ENCODE measurements at places on chromosomes 6 and 20.

- no peak for DNase-seq
These were observed 63.1 kb downstream of the GMPR start for GRCh38 chr6:16301511-16301910.

DNA sequence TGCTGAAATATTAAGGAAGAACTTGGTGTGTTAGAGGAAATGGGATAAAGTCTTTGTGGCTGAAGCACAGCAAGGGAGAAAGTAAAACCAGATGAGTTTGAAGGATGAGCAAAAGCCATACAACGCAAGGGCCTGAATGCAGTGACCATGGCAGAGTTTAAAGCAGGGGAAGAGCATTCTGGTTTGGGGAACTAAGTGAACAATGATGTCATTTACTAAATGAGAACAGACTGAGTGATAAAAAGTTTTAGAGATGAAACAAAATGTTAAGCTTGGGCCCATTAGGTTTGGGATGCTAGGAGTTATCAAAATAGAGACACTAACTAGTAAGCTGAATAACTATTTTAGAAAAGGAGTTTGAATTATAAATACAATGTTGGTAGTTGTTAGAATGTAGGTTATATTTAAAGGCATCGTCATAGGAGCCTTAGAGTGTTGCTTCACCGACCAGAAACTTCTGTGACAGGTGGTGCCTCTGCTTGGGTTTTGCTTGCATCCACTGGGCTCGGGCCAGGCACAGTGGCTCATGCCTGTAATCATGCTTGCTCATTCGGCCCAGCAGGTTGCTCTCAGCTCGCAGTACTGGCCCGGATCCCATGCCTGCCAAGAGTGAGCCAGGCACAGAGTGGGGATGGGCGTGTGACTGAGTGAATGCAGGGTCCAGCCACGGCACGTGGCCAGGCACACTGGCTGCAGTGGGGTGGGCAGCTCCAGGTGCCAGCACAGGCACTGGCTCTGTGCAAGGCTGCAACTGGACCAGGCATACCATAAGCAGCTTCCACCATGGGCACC, 37.4 kb upstream of the OPRM1 start:
- DNase-seq = no peak

DNA sequence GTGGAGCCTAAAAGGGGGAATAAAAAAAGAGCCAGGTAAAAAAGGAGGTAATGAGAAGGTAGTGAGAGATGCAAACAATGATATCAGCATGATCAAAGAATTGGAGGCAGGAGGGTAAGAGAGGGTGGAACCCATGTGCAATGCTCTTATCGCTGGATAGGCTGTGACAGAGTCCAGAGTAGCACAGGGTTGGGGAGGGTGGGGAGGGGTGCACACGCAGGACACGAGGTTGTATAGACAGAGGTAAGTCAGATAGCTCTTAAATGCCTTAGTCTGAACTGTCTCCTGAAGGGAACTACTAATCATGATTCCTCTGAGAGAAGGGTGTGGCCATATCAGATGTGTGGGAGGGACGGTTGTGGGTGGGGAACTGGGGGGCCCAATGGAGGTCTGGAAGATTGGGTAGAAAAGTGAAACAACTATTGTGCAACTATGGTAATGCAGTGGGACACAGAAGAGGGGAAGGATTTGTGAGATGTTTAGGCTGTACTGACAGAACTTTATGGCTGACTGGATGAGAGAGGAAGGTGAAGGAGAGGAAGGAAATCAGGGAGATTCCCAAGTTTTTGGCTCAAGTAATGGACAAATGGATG, 354.8 kb downstream of the BTBD9 start:
- no peak for DNase-seq

DNA sequence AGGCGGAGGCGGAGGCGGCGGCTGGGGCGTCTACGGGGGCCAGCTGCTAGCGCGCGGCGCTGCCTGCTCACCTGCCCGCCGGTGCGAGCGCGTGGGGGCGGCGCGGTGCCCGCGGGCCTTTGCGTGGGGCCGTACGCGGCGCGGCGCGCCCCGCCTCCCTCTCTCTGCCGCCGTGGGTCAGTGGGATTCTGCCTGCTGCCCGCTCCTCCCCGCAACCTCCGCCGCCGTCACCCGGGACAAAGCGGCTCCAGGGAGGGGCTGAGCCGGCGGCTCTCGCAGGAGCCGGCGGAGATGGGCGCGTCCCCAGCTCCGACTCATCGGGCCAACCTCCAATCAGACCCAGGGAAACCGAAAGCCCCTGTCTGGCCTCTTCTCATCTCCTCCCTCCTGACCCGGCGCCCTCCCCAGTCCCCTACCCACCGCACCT, at the start of gene RCAN2:
Gene RCAN2, minus strand, starts transcription at position 249 of the 427 bp plus-strand sequence.
- DNase-seq = peak; percentile 2

- DNase-seq = no peak
These were observed at the start of gene TPBG for GRCh38 chr6:82363428-82364086. Gene TPBG (plus strand): TSS chr6:82363817. CDS start chr6:82364962, 1,145 bp downstream.

- no peak for DNase-seq
These were observed 383.7 kb downstream of the CD83 start for GRCh38 chr6:14501240-14501639.

GRCh38 chr6:25576919-25577318, 75.1 kb upstream of the SCGN start:
- no peak for DNase-seq

- no peak for DNase-seq
These were observed 8.3 kb upstream of the PCMTD2 start for GRCh38 chr20:64247307-64247618.

- DNase-seq = no peak
These were observed 399.5 kb downstream of the QKI start for GRCh38 chr6:163813979-163814493.

GRCh38 chr6:12421596-12421995, 131.4 kb downstream of the EDN1 start:
- DNase-seq = no peak

DNA sequence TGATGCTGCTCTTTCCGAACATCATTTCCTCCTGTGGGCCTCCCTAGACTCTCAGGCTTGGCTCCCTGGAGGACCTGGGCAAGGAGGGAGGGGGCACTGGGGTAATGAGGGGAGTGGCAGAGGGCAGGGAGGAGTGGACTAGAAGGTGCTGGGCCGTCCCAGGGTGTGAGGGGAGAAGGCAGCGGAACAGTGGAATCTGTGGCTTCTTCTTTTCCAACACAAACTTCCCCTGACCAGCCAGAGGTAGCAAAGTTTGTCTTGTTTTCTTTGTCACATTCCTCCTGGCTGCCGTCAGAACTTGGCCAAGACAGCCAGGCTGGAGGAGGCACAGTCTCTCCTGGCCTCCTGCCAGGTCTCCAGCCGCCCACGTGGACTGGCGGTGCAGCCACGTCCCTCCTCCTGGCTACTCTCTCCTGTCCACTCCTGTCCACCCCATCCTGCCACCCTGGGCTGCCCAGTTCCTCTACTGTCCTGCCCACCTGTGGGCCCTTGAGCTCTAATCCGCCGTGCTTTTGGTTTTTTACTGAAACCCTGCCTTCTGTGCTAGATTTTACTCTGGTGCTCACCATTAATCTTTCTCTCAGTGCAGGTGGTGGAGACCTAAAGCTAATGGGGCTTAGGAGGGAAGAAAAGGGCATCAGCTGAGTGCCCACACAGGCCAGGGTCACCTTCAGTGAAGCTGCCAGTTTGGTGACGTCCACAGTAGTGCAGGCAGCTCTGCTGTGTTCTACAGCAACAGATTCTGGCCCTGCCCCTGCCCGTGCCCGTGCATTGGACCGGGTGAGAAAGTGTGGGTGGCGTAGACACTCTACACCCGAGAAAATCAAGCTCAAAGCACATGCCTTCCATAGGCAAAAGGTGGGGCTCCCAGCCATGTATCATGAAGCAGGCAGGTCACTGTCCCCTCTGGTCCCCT, 2.8 kb upstream of the CDSN start:
- no peak for DNase-seq

DNA sequence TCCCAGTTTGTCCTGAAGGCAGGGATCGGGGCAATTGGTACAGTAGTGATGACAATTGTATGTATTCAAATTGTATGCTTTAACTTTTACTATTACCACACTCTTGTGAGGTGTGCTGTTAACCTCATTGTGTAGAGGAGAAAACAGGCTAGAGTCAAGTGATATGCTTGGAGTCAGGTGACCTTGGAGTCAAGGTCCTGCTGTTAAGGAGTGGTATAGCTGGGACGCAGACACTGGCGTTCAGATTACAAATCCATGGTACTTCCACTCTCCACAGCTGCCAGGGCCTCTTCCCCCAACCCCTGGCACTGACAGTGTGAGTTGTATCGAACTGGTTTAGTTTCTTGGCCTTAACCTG, 10.5 kb downstream of the CNPY3 start:
- DNase-seq = no peak

- no peak for DNase-seq
These were observed 11.3 kb downstream of the NT5E start for GRCh38 chr6:85460921-85461797.

- no peak for DNase-seq
These were observed 67.7 kb upstream of the CD93 start for GRCh38 chr20:23153696-23154341.

- no peak for DNase-seq
These were observed 1.5 kb downstream of the DEK start for GRCh38 chr6:18262702-18263417.

GRCh38 chr20:5788385-5788895, 38.2 kb downstream of the SHLD1 start:
- peak; percentile 30 for DNase-seq

- no peak for DNase-seq
These were observed 2.6 kb downstream of the MGME1 start for GRCh38 chr20:17971300-17972013.

DNA sequence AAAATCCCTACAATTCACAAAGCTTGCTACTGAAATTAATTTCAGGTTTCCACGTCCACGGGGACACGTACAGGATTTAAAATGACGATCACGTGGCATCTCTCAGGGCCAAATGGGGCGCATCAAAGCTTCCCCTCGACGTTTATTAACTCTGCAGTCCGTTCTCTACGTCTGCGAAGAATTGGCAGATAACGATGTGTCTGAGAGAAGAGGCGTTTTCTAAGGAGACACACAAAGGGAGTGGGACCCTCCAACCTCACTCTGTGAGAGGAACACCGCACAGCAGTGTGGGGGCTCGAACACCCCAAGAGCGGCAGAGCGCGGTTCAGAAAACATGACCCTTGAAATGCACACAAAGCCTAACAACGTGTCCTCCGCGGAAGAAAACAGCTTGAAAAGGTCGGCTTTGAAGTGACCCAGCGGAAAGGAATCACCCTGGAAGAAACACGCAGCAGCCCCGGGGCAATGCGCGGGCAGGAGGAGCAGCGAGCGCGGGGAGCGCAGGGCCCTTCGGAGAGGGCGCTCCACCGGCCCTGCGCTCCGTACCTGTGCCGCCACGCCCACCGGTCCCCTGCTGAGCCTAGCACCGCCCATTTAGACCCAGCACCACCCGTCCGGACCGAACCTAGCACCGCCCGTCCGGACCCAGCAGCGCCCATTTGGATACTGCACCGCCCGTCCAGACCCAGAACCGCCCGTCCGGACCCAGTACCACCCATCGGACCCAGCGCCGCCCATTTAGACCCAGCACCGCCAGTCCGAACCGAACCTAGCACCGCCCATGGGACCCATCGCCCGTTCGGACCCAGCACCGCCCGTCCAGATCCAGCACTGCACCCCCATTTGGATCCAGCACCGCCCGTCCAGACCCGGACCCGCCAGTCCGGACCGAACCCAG, 1.1 kb upstream of the AFDN start:
- DNase-seq = no peak

- DNase-seq = no peak
These were observed 355.6 kb downstream of the TAF4 start for GRCh38 chr20:61710108-61710507.

DNA sequence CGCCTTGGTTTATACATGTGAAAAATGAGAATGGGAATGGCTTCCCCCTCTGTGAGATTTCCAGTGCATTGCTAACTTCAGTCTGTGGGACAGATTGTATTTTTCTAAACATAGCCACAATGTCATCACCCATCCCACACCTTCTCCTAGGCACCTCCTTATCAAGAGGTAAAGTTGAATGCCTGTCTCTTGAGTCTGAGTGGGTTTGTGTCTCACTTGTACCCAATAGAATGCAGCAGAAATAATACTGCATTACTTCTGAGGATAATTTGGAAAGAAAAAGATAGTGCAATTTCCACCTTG, 27.9 kb downstream of the RIN2 start:
- DNase-seq = no peak

DNA sequence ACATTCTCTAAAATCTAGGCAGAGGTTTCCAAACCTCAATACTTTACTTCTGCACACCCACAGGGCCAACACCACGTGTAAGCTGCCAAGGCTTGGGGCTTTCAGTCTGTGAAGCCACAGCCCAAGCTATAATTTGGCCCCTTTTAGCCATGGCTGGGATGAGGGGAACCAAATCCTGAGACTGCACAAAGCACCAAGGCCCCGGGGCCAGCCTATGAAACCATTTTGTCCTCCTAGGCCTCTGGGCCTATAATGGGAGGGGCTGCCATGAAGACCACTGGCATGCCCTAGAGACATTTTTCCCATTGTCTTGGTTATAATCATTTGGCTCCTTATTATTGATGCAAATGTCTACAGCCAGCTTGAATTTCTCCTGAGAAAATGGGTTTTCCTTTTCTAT, 513.0 kb upstream of the ADGRB3 start:
- DNase-seq = no peak

- no peak for DNase-seq
These were observed 117.0 kb upstream of the EDN1 start for GRCh38 chr6:12173181-12173580.

GRCh38 chr6:111793711-111794111, 79.5 kb downstream of the FYN start:
- DNase-seq = no peak

GRCh38 chr20:10110151-10110550, 75.4 kb downstream of the ANKEF1 start:
- DNase-seq = no peak

GRCh38 chr6:84512391-84512790, 252.0 kb downstream of the TBX18 start:
- no peak for DNase-seq

- no peak for DNase-seq
These were observed 120.8 kb upstream of the BCLAF1 start for GRCh38 chr6:136410201-136411024.

- no peak for DNase-seq
These were observed 442.4 kb upstream of the SOX4 start for GRCh38 chr6:21151119-21151518.

GRCh38 chr20:18995455-18995854, 181.9 kb downstream of the SCP2D1 start:
- no peak for DNase-seq

GRCh38 chr6:88848870-88849269, 114.5 kb downstream of the RNGTT start:
- no peak for DNase-seq

- no peak for DNase-seq
These were observed 12.9 kb downstream of the PHACTR1 start for GRCh38 chr6:12729467-12729866.

DNA sequence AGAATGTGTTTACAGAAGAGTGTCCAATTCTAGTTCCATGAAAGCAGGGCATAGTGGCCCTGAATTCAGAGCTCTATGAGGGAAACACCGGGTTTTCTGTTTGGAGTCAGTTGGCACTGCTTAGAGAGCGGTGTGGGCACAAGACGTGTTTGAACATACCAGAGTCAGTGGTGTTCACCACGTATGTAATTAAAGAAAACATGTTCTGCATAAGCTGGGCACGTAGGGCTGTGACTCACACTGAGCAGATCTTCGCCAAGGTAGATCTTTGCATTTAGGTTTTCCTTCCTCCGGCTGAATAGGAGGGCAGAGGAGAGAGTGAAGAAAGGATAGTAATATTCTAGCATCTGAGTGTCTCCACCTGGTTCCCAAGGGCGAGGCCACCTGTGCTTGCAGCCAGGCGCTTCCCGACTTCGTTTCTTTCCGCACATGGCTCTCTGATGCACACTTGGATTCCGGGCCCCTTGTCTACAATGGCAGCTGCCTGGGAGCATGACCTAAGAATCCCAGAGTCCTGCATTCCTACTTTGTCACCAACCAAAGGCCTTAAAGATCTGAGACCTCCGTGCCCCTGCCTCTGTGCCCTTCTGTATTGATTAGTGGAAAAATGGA, 136.2 kb downstream of the ERMARD start:
- no peak for DNase-seq
